Right forelimb (tissue), 1 donor: ENCODE measurements at places on chromosomes 12 and 14.

- no peak for DNase-seq
Measured at GRCh38 chr12:114412307-114412706, 6.4 kb upstream of the TBX5 start.

DNA sequence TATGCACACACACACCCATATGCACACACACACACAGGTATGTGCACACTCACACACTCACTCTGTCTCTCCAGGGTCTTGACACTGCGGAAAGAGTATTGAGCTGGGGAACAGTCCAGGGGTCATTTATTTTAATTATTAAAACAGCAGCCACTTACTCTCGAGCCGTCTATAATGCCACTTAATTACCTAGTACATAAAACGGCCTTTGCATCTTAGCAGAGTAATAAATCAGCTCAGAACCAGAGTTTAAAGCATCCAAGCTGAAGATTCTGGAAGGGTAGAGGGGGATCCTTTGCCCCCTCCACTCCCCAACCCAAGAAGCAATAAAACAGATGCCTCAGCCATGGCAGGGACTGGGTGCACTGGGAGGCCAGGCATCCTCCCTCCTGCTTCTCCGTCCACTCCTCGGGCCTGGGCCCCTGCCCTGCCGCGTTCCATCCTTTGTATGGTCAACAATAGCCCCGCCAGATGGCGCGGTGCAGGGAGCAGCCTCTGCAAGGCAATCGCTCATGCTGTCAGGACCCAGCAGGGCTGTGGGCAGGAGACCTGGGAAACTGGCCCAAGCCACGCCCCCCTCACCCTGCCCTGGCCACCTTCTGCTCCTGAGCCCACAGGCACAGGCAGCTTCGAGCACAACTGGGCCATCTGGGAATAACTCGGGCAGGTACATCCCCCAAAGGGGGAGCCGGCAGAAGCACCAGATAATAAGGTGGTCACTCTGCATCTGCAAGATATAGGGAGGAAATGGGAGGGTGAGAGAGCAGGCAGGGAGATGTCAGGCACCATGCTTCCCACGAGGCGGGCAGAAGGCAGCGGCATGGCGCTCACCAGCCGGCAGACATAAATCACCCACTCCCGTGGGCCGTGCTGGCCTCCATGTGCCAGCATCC, 40.9 kb downstream of the CCDC85C start:
- DNase-seq, result peak; percentile 66

DNA sequence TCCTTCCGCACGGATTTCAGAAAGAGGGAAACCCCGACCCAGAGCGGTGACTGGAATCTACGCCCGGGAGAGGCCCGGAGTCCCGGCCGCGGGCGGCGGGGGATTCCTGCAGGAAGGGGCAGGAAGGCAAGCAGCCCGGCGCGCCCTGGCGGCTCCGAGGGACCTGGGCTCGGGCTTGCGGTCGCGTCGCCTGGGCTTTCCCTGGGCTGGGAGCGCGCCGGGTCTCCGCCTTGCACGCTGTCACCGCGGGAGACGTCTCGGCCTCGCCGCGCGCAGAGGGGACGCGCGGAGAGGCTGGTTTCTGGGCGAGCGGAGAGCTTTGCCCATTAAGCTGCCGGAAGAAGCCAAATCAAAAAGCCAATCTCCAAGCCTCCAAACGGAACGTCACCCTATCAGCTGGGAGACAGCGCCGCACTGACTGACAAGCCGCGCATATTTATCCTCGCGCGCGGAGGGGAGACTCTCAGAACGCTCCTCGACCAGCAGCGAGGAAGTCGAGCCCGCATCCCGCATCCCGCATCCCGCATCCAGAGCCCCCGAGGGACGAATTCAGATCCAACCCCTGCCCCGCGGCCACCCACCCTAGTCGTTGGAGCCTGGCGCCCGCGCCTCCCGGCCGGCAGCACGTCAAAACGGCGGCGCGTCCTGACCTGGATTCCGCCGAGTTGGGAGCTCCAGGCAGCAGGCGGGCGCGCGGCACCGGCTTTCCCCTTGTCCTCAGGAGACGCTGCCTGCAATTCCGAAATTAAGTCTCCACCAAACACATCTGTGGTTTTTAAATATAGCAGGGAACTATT, at the start of gene SLC8A3:
Gene SLC8A3, minus strand, starts transcription at position 293 of the 797 bp plus-strand sequence. CDS start 20,529 bp downstream, outside the sequence.
- peak; percentile 64 for DNase-seq

DNA sequence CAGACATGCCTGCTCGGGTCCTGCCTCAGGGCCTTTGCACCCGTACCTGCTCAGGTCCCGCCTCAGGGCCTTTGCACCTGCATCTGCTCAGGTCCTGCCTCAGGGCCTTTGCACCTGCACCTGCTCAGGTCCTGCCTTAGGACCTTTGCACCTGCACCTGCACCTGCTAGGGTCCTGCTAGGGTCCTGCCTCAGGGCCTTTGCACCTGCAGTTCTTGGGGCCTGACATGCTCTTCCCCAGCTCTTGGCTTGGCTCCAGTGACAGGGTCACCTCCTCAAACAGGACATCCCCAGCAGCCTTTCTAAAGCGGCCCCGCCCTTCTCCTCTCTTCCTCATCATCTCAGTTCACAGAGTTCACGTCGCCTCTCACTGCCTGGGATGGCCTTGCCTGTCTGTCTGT, 54.9 kb upstream of the NCOR2 start:
- no peak for DNase-seq

DNA sequence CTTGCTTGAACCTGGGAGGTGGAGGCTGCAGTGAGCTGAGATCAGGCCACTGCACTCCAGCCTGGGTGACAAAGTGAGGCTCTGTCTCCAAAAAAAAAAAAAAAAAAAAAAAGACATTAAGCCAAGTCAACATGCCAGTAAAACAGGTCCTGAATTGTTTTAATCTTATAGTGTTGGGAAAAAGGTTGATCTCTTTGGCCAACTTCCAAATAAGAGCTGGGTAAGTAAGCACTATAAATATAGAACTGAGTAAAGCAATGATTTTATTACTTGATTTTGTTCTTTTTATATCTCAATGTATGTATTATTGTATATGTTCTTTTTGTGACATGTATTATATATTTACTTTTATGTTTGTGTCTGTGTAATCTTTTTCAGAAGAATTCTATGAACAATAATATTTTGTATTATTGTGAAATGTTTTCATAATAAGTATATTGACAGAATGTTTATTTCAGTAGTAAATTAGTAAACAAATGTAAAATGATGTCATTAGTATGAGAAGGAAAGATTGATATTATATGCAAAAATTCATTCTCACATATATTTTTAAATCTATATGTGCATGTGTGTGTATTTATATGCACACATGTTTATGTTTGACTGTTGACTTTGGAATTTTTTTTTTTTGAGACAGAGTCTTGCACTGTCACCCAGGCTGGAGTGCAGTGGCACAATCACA, 9.6 kb upstream of the AKAP6 start:
- DNase-seq, result no peak
